ENCODE measurements at places on chromosomes 12 and 14. TPM values are rescaled to one million over a fixed set of nuclear protein-coding genes. Genes with fewer than 3 reads are reported as not detected.

GRCh38 chr12:19704966-19705365 lies 265.7 kb downstream of the AEBP2 start:
- H3K4me1 ChIP-seq = no peaks in the 10 kb centered on the region
- no peaks in the 10 kb centered on the region for H3K36me3 ChIP-seq
- H3K27ac ChIP-seq = no peak overlapping the region

GRCh38 chr14:20855652-20856291 lies 35.4 kb upstream of the RNASE3 start:
- H3K27ac ChIP-seq = no peak overlapping the region
- H3K4me1 ChIP-seq = no peaks in the 10 kb centered on the region
- no peak overlapping the region for H3K4me3 ChIP-seq
- no peaks in the 10 kb centered on the region for H3K36me3 ChIP-seq

DNA sequence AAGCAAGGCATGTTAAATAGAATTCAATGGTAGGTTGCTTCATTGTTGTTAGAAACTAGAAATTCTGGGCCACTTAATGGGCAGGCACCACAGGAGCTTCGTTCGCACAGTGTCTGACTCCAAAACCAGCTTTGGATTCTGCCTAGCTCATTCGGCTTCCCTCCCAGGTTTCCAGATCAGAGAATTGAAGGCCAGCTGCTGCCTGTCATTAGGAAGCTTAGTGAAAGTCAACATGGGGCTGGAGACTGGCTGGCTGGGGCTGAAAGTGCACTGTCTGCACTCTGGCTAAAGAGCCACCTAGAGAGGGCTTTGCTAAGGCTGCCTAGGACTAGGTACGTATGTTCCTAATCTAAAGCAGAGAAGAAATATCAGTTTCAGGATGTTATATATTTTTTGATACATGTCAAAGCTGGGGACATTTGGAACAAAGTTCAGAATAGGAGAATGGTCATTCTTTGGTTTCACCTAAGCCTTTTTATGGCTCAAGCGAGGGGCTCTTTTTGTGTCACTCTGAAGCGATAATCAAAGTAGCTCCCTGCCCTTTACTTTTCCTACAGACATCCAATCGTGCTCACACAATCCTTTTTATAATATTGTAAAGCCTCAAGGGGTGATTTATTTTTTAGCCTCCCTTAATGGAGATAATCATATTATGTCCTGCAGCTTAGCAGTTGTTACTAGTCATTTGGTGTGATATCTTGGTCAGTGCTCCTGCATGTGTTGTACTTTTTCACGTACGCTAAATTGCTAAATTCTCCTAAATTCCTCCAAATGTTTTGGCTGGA lies 238.5 kb upstream of the NAV3 start:
- H3K4me1 ChIP-seq = no peaks in the 10 kb centered on the region
- no peak for DNase-seq
- no peaks in the 10 kb centered on the region for H3K27me3 ChIP-seq
- no peak overlapping the region for H3K4me3 ChIP-seq

The STYK1 gene
- not detected for total RNA-seq

The ACOT4 gene
- 0.35 TPM for total RNA-seq

The VRTN gene
- total RNA-seq = not detected

All from heart left ventricle (tissue), 16 donors.